ENCODE measurements at places on chromosomes 1 and 21.

GRCh38 chr1:204791453-204792353 lies 79.0 kb upstream of the NFASC start:
- DNase-seq: peak; percentile 72

DNA sequence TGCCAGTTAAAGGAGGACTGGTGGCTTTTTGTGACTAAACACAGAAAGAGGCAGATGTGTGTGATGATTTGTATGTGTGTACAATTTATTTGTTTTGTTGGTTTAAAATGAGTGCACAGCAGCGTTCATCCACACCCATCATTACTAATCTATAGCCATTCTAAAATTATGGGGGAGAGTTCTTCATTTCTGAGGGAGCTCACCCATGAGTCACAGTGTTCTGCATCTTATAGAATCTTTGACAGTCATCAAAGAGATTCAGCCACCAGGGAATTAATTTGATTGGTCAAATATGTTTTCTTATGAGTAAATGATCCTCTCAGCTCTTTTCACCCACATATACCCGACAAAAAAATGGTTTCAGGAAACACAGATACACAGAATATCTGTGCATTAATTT lies 147.9 kb downstream of the GREM2 start:
- DNase-seq: no peak

GRCh38 chr1:174166530-174167264 lies 7.4 kb downstream of the RABGAP1L start:
- no peak for DNase-seq

GRCh38 chr1:1173061-1173792 lies 453 bp upstream of the TTLL10 start:
- no peak for DNase-seq

DNA sequence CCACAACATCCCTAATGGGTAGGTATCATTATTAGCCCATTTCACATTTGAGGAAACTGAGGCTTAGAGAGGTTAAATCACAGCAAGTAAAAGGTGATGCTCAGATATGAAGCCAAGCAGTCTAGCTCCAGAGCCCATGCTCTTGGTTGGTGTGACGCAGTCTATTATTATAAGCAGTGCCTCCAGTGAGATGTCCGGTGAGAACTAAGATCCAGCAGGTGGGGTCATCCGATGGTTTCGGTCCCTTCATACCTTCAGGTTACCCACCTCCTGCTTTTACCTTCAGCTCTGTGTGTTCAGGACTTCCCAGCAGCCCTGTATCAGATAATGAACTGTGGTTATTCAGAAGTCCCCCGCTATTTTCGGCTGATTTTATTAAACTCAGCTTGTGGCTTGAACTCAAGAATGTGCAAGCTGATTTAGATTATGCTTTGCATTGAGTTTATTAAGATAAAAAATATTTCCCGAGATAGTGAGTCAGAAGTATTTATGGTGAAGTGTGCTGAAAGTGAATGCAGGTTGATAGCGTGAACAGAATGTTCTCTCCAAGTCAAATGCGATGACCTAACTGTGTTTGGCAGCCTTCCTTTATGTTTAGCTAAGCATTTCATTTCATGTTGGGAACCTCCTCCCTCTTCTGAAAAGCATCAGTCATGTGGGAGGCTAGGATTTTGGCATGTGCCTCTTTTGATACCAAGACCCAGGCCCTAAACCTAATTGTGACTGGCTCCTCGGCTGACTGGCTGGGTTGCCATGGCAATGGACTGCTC lies 160.9 kb upstream of the UBE2U start:
- no peak for DNase-seq

- DNase-seq: no peak
Observed at GRCh38 chr1:91895832-91896556, 10.0 kb upstream of the TGFBR3 start.

DNA sequence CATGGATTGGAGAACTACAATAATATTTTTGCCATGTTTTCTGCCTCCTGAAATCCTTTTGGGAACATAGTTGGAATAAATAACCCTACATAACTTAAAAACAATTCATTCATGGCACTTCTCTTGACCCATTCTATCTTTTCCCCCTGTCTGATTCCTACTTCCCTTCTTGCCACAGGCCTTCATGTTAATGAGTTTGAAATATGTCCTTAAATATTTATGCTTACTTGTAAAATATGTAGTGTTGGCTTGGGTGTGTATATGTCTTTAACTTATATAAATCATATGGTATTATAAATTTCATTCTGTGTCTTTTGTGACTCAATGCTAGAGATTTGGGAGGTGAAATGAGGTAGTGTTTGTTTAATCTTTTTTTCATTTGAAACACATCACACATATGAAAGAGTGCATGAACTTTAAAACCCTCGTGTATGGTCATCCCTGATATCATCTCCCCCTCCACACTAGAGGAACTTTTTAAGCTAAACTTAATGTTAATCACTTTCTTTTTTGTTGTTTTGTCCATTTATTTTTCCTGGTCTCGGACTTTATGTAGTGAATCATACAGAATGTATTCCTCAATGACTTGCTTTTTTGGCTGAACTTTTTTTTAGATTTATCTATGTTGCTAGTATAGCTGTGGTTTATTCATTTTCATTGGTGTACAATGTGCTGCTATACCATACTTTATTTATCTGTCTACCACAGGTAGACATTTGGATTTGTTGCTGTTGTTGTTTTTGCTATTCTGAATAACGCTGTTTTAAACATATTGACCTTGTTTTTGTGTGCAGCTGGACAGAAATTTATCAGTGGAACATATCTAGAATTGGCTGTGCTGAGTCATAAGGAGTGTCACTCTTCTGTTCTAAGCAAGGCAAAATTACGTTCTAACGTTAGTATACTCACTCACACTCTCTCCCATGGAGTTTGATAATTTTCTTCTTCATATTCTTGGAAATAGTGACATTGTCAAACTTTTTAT lies 441.6 kb downstream of the PLPP3 start:
- DNase-seq: no peak

DNA sequence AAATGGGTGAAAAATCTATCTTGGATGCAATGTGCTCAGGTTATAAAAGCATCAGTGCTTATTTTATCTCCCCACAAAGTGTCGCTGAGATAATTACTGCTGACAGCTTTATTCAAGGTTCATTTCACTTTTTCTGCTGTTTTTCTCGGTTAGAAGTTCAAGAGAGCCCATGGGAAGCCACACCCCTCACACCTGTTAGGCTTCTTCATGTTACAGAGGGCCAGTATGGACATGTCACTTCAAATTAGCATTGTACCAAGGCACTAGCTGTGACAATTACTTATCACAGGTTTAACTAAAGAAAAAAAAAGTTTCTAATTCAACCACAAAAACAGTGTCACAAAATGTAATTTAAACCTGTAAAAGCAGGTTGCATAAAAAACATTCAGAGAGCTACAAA lies 187.3 kb upstream of the DMRTA2 start:
- no peak for DNase-seq

DNA sequence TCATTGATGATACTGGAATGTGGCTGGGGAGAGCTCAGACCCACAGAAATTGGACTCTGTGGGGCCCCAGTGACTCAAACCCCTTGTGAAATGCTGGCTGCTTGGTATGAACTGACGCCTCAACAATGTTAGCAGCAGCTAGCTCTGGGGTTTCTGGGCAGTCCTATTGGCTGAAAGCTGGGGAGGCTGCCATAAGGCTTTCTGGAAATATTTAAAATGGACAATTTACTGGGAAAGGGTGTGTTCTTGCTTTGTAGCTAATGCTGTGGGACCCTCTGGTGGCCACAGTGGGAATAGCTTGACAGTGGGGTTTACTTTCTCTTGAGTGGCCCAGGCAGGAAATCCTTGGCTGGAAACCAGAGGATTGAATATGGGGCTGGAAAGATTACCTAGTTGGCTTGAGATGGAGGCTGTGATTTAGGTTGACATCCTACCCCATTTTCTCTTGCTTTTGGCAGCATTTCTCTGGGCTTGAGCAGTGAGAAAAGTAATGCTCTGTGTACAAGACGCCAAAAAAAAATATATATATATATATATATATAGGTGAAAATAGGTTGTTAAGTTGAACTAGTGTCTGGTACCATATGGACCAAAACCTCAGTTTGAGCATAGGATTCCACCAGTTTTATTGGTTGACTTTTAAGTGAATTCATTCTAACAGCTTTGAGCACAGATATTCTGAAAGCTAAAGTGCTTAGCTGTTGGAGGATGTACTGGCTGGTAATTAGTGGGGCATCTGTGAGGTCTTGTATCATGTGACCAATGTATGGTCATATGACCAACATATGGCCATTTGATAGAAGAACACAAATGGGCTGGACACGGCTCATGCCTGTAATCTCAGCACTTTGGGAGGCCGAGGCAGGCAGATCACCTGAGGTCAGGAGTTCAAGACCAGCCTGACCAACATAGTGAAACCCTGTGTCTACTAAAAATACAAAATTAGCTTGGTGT lies 8.2 kb upstream of the S100A10 start:
- peak; percentile 67 for DNase-seq

- no peak for DNase-seq
Observed at GRCh38 chr21:23690316-23690715, 1917.0 kb downstream of the MRPL39 start.

- no peak for DNase-seq
Observed at GRCh38 chr21:38327984-38328383, 71.2 kb downstream of the KCNJ15 start.

- no peak for DNase-seq
Observed at GRCh38 chr1:19128968-19129514, 81.0 kb downstream of the UBR4 start.

- no peak for DNase-seq
Observed at GRCh38 chr1:56376188-56376984, 203.0 kb downstream of the PLPP3 start.

- no peak for DNase-seq
Observed at GRCh38 chr21:22575165-22575584, 1577.0 kb downstream of the NCAM2 start.

GRCh38 chr1:86114236-86114635 lies 42.3 kb downstream of the COL24A1 start:
- DNase-seq: no peak

DNA sequence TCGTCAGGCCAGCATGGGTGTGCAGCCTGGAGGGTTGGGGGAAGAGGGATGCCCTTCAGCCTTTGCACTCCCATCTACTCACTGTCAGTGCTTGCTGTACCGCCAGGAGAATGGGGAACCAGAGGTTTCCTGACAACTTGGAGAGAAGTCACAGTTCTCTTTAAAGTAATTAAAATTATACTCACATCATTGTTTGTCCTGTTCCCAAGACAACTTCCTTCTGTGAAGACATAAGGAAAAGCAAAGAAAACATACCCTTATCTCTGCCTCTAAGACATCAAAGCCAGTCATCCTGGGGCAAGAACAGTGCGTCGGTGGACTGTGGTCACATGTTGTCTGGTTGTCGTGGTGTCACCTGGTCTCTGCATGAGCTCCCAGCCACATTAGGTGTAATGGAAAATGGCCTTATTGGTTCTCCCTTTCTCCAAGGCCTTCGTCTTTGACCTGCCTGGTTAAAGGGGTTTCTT lies 17.6 kb downstream of the TRAF5 start:
- no peak for DNase-seq

DNA sequence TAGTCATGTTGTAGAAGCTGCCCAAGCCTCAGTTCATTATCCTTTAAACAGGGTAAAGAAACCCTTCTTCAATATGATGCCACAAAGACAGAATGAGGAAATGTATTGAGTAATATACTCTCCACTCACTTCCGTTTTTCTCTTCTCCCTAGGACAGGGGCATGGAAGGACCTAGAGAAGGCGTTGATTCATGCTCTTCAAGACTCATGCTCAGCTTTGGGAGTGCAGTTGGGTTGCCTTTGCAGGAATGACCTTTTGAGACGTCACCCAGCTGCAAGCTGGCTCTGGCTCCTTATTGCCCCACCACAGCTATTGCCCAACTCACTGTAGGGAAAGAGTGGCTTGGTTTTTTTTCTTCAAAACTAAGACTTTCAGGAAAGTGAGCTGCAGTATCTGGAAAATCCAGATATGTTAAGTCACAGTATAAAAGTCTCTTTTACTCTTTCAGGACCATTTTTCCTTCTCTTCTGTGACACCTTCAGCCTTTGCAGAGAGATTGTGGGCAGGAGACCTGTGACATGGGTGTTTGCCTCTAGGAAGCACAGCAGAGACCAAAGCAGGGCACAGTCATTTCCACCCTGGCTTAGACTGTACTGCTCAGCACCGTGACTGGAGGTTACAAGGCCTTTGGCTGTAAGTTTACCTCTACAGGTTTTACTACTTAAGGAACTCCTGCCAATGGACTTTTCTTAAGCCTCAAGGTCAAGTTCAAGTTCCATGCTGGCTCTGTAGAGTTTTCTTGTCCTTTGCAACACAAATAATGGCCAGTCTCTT lies 39.5 kb downstream of the XCL2 start:
- DNase-seq: no peak

DNA sequence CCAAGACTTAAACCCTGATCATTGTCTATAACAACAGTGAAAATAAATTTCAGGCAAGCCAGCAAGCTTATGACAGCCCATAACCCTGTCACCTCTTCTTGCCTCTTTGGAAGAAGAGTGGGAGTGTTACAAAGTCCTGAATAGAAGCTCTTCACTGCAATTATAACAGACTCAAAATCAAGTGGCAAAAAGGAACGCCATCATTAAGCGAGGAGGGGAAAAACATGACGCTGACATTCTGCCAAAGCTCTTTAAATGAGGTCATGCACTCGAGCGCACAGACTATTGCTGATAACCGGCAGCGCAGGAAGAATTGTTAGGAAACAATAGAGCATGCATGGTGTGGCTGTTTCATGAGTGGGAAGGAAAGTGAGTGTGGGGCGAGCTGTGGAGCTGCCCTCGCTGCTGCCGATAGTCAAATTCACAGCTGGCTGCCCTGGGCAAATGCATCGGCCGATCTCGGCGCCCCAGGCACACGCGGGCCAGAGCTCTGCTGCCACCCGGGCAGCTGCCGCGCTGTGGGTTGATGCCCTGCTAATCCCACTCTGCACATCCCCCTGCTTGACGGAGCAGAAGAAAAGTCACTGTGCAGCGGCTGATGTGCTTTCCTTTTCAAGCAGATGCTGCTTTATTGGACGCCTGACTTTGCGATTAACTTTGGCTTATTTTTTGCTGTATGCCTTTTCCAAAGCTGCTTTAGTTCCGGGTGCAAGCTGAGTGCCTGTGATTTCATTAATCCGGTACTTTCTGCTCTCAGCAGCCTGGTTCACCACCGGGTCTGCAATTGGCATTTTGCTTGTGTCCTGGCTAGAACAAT lies 102.4 kb upstream of the ST6GALNAC5 start:
- no peak for DNase-seq

- DNase-seq: no peak
Observed at GRCh38 chr1:30804352-30804751, 46.8 kb upstream of the LAPTM5 start.

DNA sequence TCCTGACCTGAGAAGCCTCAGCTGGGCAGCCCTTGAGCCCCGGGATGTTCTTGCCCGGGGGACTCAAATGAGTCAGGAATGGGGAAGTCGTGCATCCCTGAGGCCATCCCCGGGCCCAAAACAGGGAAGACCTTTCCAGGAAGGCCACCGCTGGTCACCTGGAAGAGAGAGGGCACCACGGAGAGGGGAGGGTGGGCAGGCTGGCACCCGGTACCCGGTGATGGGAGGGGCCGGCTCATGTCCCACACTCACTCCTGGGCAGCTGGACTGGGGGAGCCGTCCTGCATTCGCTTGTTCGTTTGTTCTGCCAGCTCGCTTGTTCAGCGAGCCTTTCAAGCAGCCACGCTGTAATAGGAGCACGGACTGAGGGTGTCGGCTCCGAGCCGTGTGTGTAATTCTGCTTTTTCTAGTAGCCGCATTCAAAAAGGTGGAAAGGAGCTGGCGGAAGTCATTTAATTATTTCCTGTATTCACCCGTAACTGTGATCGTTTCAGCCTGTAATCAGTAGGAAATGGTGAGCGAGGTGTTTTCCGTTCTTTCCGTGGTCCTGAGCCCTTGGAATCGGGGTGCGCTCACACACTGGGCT lies 48.4 kb upstream of the CCDC27 start:
- DNase-seq: no peak

- DNase-seq: no peak
Observed at GRCh38 chr1:107572674-107573211, 392.2 kb downstream of the VAV3 start.
